ENCODE measurements at places on chromosomes 13 and 19. TPM values are rescaled to one million over a fixed set of nuclear protein-coding genes. Genes with fewer than 3 reads are reported as not detected.

DNA sequence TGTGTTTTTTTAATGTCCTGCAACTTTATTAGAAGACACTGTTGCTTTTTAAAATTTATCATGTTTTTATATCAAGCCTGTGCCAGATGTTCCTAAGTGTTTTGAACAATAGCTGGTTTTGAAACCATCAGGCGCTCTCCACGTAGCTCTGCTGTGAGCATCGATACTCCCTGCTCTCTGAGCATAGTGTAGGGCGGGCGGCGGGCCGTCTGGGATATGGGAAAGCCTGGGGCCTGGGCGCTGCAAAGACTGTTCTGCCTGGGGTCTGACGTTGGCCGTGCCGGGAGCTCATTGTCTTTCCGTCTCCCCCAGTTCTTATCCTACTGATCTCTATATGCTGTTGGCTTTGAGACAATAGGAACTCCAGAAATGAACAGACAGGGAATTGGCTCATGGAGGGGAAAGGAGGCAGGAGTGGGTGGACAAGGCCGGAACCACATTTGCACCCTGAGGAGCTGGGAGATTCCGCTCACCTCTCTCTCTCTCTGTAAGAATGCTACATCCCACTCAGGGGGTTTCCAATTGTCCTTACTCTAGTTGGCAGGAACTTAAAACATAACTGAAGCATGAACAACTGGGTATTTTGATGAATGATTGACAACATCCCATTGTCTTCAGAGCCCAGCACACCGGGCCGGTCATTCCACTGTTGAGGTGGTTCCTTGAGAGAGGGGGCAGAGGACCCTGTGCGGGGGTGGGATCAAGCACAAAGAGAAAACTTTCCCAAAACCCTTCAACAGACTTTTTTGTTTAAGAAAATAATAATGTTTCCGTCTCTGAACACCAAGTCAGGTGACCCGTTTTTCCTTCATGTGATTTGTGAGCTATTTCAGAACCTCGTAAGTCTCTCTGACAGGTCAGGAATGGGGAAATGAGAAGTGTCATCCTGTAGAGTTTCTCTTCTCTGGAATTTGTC is 64.7 kb downstream of the COL4A2 start:
- H3K27ac ChIP-seq: no peak overlapping the region
- H3K4me1 ChIP-seq: no peaks in the 10 kb centered on the region
- no peak for DNase-seq

DNA sequence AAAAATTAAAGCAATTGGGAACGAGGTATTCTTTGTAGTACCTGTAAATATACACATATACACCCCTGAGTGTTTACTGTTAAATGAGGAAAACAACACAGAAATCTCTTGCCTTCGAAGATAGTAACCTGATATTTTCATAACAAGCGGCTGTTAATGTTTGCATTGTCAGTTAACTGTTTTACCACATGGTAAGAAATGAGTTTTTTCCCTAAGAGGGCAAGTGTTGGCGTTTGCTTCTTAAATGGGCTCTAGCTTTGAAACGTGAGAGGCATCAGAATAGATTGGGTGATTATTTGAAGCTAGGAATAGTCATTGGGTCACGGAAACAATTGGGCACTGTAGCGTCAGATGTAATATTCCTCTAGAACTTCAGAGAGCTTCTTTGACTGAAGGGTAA is 22.0 kb upstream of the UPF3A start:
- peaks cover 62% of the 10 kb centered on the region for H3K36me3 ChIP-seq
- DNase-seq: no peak

OLFM2 gene
- 3.2 TPM for total RNA-seq

KIR3DL2 gene
- total RNA-seq: 0.14 TPM

CCNE1 gene
- total RNA-seq: 24.5 TPM

DNA sequence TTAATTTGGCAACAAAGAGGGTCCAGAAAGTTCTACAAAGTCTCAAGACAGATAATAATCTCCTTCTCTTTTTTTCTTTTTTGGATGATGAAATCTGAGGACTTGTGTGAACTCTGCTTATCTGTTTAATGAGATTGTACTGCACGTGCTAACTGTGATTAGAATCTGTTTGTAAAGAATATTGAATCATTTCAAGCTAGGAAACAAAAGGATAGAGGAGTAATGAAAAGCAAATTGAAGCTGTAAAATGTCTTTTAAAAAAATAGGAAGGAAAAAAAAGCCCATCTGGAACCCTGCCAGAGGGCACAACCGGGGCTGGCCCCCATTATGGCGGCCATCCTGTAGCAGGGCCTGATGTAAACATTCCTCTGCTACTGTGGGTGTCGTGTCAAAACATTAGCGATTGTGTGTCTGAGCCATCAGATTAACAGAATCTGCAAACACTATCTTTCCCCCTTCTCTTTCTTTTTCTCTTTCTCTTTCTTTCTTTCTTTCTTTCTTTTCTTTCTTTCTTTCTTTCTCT is 83.0 kb downstream of the FLT1 start:
- no peak for DNase-seq
- H3K27me3 ChIP-seq: no peaks in the 10 kb centered on the region
- H3K27ac ChIP-seq: no peak overlapping the region
- no peaks in the 10 kb centered on the region for H3K36me3 ChIP-seq
- H3K4me3 ChIP-seq: no peak overlapping the region
- peaks cover 23% of the 10 kb centered on the region for H3K4me1 ChIP-seq

GRCh38 chr19:6616011-6616410 is 25.1 kb upstream of the CD70 start:
- peak overlapping the region; percentile 32 for H3K4me3 ChIP-seq
- peaks cover 6% of the 10 kb centered on the region for H3K36me3 ChIP-seq
- DNase-seq: peak; percentile 44
- H3K4me1 ChIP-seq: peaks cover 28% of the 10 kb centered on the region
- peak overlapping the region; percentile 50 for H3K27ac ChIP-seq

GRCh38 chr19:12872941-12873890 is 8.0 kb downstream of the DNASE2 start:
- no peaks in the 10 kb centered on the region for H3K27me3 ChIP-seq
- peaks cover 7% of the 10 kb centered on the region for H3K4me1 ChIP-seq
- peaks cover 25% of the 10 kb centered on the region for H3K36me3 ChIP-seq
- H3K4me3 ChIP-seq: peak overlapping the region; percentile 35
- DNase-seq: peak; percentile 88

DNA sequence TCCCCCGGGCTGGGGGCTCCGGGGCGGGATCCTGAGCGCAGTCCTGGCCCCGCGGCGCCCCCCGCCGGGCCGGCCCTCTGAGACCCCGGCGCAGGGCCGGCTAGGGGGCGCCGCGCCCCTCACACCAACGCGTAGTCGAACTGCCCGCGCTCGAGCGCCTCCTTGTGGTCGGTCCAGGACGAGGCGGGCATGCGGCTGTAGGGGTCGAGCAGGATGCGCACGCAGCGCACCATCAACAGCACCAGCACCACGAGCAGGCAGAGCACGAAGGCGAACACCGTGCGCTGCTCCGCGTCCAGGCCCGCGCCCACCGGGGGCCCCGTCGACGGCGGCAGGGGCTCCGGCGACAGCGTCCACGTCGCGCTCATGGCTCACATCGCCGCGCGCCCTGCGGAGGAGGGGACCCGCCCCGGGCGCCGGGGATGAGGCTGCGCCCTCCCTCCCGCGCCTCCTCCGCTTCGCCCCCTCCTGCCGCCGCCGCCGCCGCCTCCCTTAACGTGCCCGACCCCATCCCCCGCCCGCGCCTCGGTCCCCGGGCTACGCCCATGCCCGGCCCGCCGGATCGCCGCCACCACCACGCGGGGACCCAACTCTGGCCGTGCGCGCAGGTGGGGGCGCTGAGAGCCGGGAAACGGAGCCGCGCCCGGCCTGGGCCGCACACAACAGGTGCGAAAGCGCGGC is 624 bp downstream of the CTXN1 start:
- peaks cover 13% of the 10 kb centered on the region for H3K36me3 ChIP-seq
- no peaks in the 10 kb centered on the region for H3K27me3 ChIP-seq
- peak; percentile 91 for DNase-seq
- no peak overlapping the region for H3K27ac ChIP-seq

- no peak overlapping the region for H3K27ac ChIP-seq
- no peak for DNase-seq
- no peaks in the 10 kb centered on the region for H3K4me1 ChIP-seq
- no peaks in the 10 kb centered on the region for H3K27me3 ChIP-seq
- H3K4me3 ChIP-seq: no peak overlapping the region
Measured at GRCh38 chr13:31887286-31887685, 144.3 kb upstream of the FRY start.

LCP1 gene
- 1,014 TPM for total RNA-seq

GRCh38 chr13:97282705-97283104 is 60.6 kb downstream of the MBNL2 start:
- peaks cover 13% of the 10 kb centered on the region for H3K36me3 ChIP-seq
- no peak overlapping the region for H3K4me3 ChIP-seq
- no peak overlapping the region for H3K27ac ChIP-seq
- no peaks in the 10 kb centered on the region for H3K27me3 ChIP-seq
- DNase-seq: no peak

GRCh38 chr19:35915443-35915842 is 7.3 kb upstream of the TYROBP start:
- H3K4me3 ChIP-seq: no peak overlapping the region
- H3K27ac ChIP-seq: no peak overlapping the region
- no peak for DNase-seq
- H3K27me3 ChIP-seq: no peaks in the 10 kb centered on the region

ZSCAN22 gene
- 2.6 TPM for total RNA-seq

ITGBL1 gene
- total RNA-seq: not detected

LYL1 gene
- total RNA-seq: 4.8 TPM

DNA sequence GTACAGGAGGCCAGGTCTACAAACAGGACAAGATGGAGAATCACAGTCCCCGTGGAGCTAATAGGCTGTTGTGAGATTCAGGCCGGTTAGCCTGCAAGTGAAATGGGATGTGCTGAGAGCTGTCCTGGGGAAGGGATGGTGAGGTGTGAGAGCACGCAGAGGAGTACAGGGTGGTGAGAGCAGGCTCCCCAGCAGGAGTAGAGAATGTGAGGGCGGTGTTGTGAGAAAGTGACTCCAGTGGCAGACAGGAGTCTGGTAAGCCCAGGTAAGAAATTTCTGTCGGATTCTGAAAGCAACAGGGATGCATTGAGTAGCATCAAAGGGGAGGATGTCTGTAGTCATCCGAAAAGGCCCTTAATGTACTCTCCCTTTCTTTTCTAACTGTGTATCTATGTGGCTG is 50.7 kb upstream of the GPR183 start:
- H3K4me1 ChIP-seq: peaks cover 94% of the 10 kb centered on the region
- peak overlapping the region; percentile 93 for H3K27ac ChIP-seq
- peak; percentile 16 for DNase-seq
- no peak overlapping the region for H3K4me3 ChIP-seq
- H3K36me3 ChIP-seq: peaks cover 84% of the 10 kb centered on the region

TINCR gene
- total RNA-seq: 0.38 TPM

DNA sequence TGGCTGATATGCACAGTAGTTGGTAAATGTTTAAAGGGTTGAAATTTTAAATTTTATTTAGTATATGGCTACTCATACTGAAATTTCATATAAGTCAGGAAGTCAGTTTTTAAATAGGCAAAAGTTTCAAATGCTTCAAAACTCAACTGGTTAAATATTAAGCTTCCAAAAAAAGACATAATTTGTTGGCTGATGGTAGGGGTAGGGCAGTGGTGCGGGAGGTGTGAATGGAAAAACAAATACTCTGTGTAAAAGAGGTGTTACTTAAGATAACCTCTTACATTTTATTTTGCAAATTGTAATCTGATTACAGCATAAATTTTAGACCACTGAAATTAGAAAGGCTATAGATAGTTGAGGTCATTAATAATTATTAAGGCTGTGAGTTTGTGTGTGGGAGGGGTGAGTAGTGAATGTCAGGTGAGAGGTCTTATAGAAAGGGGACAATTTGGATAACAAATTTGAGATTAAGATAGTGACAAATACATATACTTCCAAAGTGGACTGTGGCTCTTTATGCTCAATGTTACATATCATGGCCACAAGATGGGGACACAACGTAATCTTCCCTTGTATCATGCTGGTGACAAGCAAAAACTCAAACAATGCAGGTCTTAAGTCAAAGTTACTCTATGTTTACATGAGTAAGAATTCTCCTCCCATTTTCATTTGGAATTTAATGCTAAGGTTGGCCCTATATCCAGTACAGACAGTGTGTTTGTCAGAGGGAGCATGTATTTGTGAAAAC is 36.6 kb upstream of the OXGR1 start:
- no peak for DNase-seq
- H3K27me3 ChIP-seq: peaks cover 20% of the 10 kb centered on the region
- H3K4me1 ChIP-seq: no peaks in the 10 kb centered on the region
- H3K36me3 ChIP-seq: no peaks in the 10 kb centered on the region

GRCh38 chr19:4583961-4584669 is 24.6 kb upstream of the SEMA6B start:
- H3K27me3 ChIP-seq: peaks cover 42% of the 10 kb centered on the region
- H3K27ac ChIP-seq: no peak overlapping the region
- peaks cover 9% of the 10 kb centered on the region for H3K4me1 ChIP-seq
- H3K36me3 ChIP-seq: no peaks in the 10 kb centered on the region
- no peak overlapping the region for H3K4me3 ChIP-seq
- peak; percentile 42 for DNase-seq

- H3K4me1 ChIP-seq: peaks cover 16% of the 10 kb centered on the region
- no peaks in the 10 kb centered on the region for H3K36me3 ChIP-seq
- H3K4me3 ChIP-seq: no peak overlapping the region
- no peak for DNase-seq
- peaks cover 81% of the 10 kb centered on the region for H3K27me3 ChIP-seq
Measured at GRCh38 chr13:99959127-99959539, 12.4 kb downstream of the ZIC5 start.

DNA sequence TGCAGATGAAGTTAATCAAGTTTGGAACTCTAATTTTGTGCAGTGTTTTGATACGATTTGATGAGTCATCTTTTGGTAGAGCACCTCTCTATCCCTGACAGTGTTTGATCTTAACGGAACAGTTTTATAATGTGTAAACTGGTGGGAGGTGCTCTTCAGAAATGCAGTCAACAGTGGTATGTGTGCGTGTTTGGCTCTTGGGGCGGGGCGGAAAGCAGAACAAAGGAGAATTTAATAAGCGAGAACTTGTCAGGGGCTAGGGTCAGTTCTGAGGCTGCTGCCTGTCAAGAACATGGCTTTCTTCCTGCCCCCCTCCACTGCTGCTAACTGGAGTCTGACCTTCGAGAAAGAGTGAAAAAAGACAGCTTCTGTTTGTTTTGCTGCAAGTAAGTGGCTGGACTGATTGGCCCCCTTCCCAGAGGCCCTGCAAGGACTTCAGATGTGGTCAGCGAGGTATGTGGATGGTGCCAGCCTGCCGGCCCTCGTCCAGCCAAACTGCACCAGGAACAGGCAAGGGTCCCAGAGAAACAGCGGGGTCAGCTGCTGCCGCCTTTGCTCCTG is 40.8 kb downstream of the BBC3 start:
- H3K4me1 ChIP-seq: peaks cover 62% of the 10 kb centered on the region
- DNase-seq: peak; percentile 88
- peak overlapping the region; percentile 84 for H3K27ac ChIP-seq
- no peaks in the 10 kb centered on the region for H3K27me3 ChIP-seq

ANGPTL8 gene
- not detected for total RNA-seq

- H3K4me1 ChIP-seq: peaks cover 45% of the 10 kb centered on the region
- no peaks in the 10 kb centered on the region for H3K27me3 ChIP-seq
- H3K36me3 ChIP-seq: peaks cover 2% of the 10 kb centered on the region
- H3K4me3 ChIP-seq: no peak overlapping the region
- H3K27ac ChIP-seq: peak overlapping the region; percentile 10
Measured at GRCh38 chr19:16458391-16459341, 13.1 kb downstream of the EPS15L1 start.

Measured in activated CD8-positive, alpha-beta T cell treated with anti-CD3 and anti-CD28 coated beads for 36 hours (primary cell).